Central memory CD8-positive, alpha-beta T cell (primary cell): ENCODE measurements at places on chromosomes 7 and 10.
A peak's percentile ranks its signal among the peaks of the same experiment; 100 is the strongest.

- H3K36me3 ChIP-seq: peaks cover 2% of the 10 kb centered on the region
- H3K27me3 ChIP-seq: no peaks in the 10 kb centered on the region
- H3K27ac ChIP-seq: no peak overlapping the region
- no peak overlapping the region for H3K4me3 ChIP-seq
These were observed 415.1 kb downstream of the GFRA1 start for GRCh38 chr10:115857856-115858255.

GRCh38 chr7:81499262-81500116 is 270.4 kb downstream of the HGF start:
- no peak for DNase-seq
- no peak overlapping the region for H3K4me3 ChIP-seq
- H3K4me1 ChIP-seq: no peaks in the 10 kb centered on the region
- no peak overlapping the region for H3K27ac ChIP-seq

- H3K4me1 ChIP-seq: no peaks in the 10 kb centered on the region
- no peak overlapping the region for H3K27ac ChIP-seq
- DNase-seq: no peak
- H3K4me3 ChIP-seq: no peak overlapping the region
- H3K36me3 ChIP-seq: no peaks in the 10 kb centered on the region
These were observed 235.7 kb downstream of the AUTS2 start for GRCh38 chr7:69833964-69834363.

DNA sequence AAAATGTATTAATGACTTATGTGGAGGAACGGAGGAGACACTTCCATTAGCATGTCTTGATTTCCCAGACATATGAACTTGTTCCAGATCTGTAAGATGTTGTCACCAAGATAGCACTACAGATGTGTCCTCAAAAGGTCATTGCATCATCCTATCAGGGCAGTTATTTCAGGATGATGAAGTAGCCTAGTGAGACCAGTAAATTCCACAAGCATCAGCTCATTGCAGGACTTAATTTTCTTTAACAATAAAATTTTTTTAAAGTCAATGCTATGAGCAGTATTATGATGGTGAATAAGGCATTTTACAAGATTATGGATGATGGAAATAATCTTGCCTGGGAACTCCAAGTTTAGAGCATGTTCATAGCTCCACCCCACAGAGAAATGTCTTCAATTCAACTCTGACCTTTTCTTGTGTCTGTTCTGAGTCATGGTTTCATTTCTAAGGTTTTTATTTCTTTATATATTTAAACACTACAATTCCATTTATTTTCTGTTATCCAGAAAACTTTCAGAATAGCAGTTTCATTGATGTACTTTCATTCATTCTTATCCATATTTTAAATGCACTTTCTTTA is 1203.3 kb upstream of the CELF2 start:
- H3K27me3 ChIP-seq: no peaks in the 10 kb centered on the region
- no peaks in the 10 kb centered on the region for H3K36me3 ChIP-seq
- H3K4me3 ChIP-seq: no peak overlapping the region
- no peaks in the 10 kb centered on the region for H3K4me1 ChIP-seq
- DNase-seq: no peak

DNA sequence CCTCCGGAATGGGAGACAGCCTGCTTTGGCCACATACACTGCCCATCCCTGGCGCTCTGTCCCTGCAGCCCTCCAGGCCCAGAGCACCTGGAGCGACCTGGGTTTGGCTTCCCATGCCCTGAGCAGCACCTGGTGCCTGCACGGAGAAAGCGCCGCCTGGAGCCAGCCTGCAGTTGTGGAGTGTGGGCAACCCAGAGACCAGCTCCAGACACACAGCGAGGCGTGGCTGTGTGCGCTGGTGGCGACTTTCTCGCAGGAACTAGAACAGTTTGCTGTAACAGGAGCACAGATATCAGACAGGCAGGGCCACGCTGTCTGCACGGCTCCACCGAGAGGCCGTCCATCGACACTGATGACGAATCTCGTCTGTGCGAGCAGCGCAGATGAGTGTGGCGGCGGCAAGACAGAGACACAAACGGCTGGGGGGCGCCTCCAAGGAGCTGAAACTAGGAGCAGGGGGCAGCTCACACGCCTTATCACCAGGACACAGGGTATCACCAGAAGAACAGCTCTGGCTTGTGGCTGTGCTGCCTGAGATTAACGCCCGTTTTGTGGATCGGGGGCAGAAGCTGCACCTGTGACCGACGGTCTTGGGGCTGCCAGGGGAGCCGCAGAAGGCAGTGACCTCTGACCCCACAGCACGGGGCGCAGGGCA is 275.3 kb downstream of the DNAJB6 start:
- no peaks in the 10 kb centered on the region for H3K27me3 ChIP-seq
- H3K4me3 ChIP-seq: peak overlapping the region; percentile 85
- H3K4me1 ChIP-seq: peaks cover 21% of the 10 kb centered on the region
- peak overlapping the region; percentile 90 for H3K27ac ChIP-seq
- H3K36me3 ChIP-seq: peaks cover 11% of the 10 kb centered on the region
- no peak for DNase-seq

- H3K4me1 ChIP-seq: peaks cover 6% of the 10 kb centered on the region
- H3K4me3 ChIP-seq: no peak overlapping the region
- H3K27me3 ChIP-seq: peaks cover 45% of the 10 kb centered on the region
- no peak overlapping the region for H3K27ac ChIP-seq
- no peak for DNase-seq
These were observed 138.7 kb downstream of the ZNF365 start for GRCh38 chr10:62512732-62513475.

DNA sequence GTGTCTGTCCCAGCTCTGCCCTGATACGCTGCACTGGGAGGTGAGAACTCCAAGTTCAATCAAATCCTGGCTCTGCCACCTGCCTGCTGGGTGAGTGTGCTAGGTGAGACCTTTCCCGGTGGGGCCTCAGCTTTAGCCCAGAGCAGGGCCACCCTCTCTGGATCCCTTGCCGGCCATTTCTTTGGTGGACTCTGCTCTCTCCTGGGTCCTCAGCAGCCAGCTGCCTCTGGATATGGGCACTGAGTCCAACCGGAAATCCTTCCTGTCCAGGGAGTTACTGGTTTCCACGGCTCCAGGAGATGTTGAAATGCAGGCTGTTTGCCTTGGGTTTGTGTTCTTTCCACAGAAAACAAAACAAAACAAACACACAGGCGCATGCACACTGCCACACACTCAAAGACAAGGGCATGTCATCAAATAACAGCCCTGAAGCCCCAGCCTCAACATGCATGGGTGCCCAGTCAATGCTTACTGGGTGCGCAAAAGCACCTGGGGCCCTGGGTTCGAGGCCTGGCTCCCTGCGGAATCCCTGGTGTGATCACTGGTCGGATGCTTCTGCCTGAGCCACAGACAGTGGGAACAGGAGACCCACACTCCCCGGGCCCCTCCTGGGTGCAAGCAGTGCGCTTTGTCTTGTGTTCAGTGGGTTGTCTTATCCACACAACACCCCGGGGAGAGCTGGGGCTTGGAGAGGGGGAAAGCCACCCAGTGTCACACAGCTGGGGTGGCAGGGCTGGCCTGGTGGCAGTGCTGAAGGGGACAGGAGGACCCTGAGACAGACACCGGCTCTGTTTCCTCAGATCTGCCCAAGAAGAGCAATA is 33.1 kb downstream of the PPIF start:
- H3K36me3 ChIP-seq: no peaks in the 10 kb centered on the region
- no peaks in the 10 kb centered on the region for H3K27me3 ChIP-seq
- H3K27ac ChIP-seq: no peak overlapping the region
- DNase-seq: no peak
- no peak overlapping the region for H3K4me3 ChIP-seq
- no peaks in the 10 kb centered on the region for H3K4me1 ChIP-seq

DNA sequence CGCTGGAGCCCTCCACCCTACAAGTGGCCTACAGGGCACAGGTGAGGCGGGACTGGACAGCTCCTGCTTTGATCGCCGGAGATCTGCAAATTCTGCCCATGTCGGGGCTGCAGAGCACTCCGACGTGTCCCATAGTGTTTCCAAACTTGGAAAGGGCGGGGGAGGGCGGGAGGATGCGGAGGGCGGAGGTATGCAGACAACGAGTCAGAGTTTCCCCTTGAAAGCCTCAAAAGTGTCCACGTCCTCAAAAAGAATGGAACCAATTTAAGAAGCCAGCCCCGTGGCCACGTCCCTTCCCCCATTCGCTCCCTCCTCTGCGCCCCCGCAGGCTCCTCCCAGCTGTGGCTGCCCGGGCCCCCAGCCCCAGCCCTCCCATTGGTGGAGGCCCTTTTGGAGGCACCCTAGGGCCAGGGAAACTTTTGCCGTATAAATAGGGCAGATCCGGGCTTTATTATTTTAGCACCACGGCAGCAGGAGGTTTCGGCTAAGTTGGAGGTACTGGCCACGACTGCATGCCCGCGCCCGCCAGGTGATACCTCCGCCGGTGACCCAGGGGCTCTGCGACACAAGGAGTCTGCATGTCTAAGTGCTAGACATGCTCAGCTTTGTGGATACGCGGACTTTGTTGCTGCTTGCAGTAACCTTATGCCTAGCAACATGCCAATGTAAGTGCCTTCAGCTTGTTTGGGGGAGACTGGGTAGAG is at the start of gene COL1A2:
COL1A2 (plus strand) TSS at position 459 of the 704 bp plus-strand sequence; CDS start at position 596, 137 bp downstream.
- DNase-seq: no peak
- H3K27me3 ChIP-seq: peaks cover 60% of the 10 kb centered on the region
- no peak within 1 kb of the TSS for H3K27ac ChIP-seq
- H3K4me3 ChIP-seq: peak within 1 kb of the TSS; percentile 19
- H3K4me1 ChIP-seq: peaks cover 9% of the 10 kb centered on the region
- H3K36me3 ChIP-seq: no peaks in the 10 kb centered on the region

DNA sequence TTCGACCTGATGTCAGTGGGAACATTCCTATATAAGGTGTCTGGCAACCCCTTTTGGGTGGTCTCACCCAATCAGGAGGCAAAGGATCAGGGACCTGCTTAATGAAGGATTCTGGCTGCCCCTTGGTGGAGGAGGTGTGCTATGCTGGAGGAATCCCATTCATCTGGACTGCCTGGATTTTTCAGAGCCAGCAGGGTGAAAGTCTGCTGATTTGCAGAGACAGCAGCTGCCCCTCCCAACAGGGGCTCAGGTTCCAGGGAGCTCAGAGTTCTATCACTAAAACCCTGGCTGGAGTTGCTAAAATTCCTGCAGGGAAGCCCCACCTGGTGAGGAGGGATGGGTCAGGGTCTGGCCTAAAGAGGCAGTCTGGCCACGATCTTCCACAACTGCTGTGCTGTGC is 398.5 kb upstream of the CNTNAP2 start:
- H3K36me3 ChIP-seq: peaks cover 2% of the 10 kb centered on the region
- H3K27me3 ChIP-seq: no peaks in the 10 kb centered on the region
- no peak overlapping the region for H3K27ac ChIP-seq
- H3K4me1 ChIP-seq: no peaks in the 10 kb centered on the region

GRCh38 chr7:156979711-156980110 is 30.2 kb downstream of the NOM1 start:
- H3K27ac ChIP-seq: no peak overlapping the region
- H3K4me1 ChIP-seq: no peaks in the 10 kb centered on the region
- H3K36me3 ChIP-seq: peaks cover 3% of the 10 kb centered on the region
- no peak overlapping the region for H3K4me3 ChIP-seq

DNA sequence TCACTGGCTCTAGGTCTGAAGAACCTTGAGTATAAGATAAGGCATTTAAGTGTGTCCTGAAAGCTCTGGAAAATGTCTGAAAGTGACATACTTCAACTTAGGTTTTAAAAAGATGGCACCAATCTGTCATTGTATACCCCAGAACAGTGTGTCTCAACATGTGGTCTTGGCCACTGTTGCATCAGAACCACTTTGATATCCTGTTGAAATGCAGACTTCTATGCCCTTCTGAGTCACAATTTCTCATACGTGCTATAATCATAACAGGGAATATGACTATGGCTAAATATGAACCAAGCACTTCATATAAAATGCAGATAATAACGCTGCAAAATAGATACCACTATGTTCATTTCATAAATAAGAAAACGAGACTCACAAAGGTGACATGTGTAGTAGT is 38.0 kb upstream of the GPAM start:
- peaks cover 41% of the 10 kb centered on the region for H3K27me3 ChIP-seq
- no peak for DNase-seq
- H3K36me3 ChIP-seq: no peaks in the 10 kb centered on the region
- H3K27ac ChIP-seq: no peak overlapping the region

DNA sequence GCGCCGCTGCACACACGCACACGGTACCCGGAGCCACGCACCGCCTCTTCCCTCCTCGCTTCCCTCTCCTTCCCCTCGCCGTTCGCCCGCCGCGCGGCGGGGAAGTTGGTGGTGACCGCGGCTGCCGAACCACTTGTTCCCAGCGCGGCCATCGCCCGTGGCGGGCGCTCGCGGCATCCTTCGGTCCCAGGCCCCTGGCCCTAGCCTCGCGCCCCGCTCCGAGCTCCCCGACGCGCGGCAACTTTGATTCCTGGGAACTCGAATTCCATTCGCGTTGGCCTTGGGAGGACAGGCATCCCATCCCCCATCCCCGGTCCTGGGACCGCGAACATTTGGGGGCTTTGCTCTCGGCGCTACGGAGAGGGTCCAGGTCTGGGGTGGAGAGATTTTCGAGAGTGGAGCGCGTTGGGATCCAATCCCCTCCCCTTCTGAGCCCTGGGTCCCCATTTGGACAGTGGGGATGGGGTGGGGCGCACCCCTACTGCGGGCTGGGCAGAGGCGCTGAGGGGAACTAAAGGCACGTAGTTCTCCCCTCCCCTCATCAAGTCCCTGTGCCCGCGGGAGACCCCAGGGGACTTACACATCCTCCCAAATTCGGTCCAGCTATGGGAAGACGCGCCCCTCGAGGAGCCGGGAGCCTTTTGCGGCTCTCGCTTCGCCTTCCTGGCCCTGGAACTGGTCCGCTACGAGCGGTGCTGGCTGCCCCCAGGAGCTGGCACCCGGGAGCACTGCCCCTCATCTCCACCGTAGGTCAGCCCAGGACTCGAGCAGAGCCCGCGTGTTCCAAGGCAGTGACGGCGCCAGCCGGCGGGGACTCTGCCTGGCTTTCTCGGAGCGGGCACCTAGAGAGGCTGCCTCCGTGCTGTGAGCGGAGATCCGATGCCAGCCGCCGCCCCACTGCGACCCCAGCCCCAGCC is 834 bp downstream of the CDH23 start:
- H3K4me3 ChIP-seq: peak overlapping the region; percentile 12
- peaks cover 72% of the 10 kb centered on the region for H3K27me3 ChIP-seq
- H3K4me1 ChIP-seq: peaks cover 15% of the 10 kb centered on the region
- DNase-seq: no peak

DNA sequence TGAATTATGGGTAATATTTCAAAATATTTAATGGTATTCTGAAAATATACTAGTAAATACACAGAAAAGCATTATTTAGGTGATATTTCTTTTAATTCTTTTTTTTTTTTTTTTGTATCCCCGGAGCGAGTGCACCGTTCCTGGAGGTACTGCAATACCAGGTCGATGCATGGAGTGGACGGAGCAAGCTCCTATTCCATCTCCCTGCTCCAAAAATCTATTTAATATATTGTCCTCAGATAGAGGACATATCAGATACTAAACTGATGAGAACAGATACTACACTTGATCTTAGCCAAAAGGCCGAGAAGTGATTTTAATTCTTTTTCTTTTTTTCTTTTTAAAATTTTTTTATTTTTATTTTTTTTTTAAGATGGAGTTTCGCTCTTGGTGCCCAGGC is 10.8 kb downstream of the BTRC start:
- peaks cover 37% of the 10 kb centered on the region for H3K4me1 ChIP-seq
- no peaks in the 10 kb centered on the region for H3K27me3 ChIP-seq
- H3K36me3 ChIP-seq: peaks cover 20% of the 10 kb centered on the region
- H3K4me3 ChIP-seq: no peak overlapping the region

GRCh38 chr10:76091926-76092325 is 660.5 kb downstream of the LRMDA start:
- no peak for DNase-seq
- peaks cover 1% of the 10 kb centered on the region for H3K36me3 ChIP-seq
- H3K27ac ChIP-seq: no peak overlapping the region
- H3K4me1 ChIP-seq: no peaks in the 10 kb centered on the region
- H3K4me3 ChIP-seq: no peak overlapping the region
